ENCODE measurements at places on chromosomes 16 and 17.

- no peak for DNase-seq
Measured at GRCh38 chr17:73384926-73385325, 73.1 kb upstream of the CDC42EP4 start.

DNA sequence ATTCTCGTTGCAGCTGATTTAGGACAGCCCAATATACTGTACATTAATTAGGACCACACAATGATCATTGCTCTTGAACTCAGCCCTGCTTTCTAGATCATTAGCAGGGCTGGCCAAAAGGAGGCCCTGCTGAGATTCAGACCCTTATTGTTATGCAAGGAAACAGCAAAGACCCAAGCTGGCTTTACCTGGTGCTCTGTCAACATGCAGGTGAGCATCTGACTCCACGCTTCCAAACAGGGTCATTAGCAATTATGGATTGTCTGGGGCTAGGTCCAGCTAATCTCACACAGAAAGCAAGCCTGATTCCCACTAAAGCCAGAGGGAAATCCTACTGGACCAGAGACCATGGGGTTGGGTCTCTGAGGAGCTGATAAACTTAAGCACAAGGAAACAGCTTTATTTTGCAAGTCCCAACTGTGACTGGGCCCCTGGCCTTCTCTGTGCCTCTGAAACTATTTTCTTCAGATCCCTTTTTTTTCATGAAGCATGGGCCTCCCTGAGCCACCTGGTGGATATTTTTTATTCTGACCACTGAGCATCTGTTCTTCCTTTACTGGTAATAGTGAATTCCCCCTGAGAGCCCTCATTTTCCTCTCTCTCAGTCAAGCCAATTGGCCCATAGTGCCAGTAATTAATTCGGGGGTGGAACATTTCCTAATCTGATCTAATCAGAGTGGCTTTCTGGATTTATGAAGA is 236.1 kb downstream of the GRIN2A start:
- no peak for DNase-seq

GRCh38 chr16:31458073-31458843 is 1.0 kb upstream of the ARMC5 start:
- DNase-seq, result peak; percentile 32

GRCh38 chr17:65254166-65254565 is 117.0 kb downstream of the RGS9 start:
- DNase-seq, result no peak

GRCh38 chr16:76946879-76947278 is 244.1 kb upstream of the MON1B start:
- DNase-seq, result no peak

DNA sequence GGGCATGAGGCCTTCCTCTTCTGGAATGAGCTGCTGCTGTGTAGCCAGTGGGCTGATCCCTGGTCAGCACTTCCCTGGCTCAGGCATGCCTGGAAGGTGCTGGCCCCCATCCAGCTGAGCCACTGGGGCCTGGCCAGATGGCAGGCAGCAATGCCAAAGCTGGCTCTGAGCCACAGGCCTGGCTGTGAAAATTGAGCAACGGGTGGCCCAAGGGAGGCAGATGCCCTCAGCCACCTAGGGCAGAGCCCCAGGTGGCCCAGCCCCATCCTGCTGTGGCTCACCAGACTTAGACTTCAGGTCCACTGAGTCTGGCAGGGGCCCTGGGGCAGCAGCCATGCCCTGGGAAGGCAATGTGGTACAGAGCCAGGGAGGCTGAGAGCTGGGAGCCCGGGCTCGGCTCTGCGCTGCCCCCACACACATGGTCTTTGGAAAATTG is 8.5 kb upstream of the CRHR1 start:
- DNase-seq, result no peak

DNA sequence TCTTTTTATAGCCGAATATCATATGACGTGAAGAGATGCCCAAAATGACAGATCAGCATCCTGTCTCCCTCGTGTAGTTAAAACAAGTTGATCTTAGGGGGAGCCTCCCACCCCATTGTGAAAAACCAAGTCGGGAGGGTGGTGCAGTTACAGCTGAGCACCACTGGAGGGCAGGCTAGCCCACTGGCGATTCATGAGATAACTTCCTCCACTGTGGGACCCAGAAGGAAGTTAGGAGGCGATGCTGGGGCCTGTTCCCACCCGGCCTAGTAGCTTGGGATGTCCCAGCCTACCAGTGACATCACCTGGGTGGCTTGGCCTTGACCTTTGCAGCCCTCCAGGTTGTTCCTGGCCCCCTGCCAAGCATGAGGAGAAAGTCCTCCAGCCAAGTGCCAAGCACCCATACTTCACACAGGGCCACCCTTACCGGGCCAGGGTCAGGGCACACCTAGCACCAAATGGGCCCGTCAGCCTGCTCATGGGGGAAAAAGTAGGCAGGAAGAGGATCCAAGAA is 8.1 kb upstream of the CPNE2 start:
- peak; percentile 66 for DNase-seq

- no peak for DNase-seq
Measured at GRCh38 chr17:79504181-79504605, 106.7 kb downstream of the RBFOX3 start.

- DNase-seq, result no peak
Measured at GRCh38 chr16:88466175-88466862, 13.2 kb downstream of the ZFPM1 start.

DNA sequence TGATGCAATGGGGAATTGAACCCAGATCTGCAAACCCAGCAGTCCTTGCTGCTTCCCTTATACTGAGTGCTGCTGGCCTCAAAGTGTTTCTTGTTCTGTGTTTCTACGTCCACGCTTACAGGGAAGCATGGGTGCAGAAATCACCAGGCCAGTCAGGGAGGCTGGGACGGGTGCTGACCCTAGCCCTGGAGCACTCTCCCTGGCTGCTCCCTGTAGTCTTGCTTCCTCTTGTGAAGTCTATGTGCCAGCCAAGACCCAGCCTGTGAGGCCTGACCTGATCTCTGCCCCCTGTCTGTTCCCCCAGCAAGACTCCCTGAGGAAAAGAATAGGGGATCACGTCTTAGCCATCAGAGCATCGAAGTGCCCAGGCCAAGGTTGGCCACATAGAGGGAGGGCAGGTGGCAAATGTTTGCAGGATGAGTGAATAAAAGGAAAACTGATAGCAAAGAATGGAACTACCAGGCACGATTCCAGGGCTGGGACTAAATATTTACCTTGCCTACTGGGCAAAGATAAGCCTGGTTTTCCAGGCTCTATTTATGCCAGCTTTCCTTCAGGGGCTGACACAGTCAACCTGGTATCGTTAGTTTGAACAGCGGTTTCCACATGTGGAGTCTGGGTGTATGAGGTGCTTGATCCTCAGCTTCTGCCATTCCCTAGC is 41.2 kb upstream of the RHOT1 start:
- no peak for DNase-seq

- no peak for DNase-seq
Measured at GRCh38 chr17:27532269-27533263, 76.3 kb downstream of the KSR1 start.

DNA sequence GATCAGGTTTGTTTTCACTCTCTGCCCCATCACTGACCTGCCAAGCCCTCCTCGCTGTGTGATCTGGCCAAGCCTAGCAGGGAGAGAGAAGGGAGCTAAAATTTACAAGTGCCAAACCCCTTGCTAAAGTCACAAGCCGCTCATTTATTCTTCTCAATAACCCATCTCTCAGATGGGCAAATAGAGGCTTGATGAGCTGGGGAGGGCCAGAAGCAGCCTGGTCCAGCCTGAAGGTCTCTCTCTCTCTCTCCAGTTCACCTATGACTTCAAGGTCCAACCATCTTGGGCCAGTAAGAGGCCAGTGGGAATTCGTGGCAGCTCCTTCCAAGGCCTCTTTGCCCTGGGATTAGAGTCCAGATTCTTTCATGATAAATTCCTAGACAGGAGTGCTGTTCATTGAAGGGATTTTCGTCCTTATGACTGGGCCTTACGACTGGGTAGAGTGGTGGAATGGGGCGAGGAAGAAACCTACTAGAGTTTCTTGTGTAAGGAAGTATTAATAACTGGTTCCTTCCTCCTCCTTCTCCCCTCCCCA is 3.4 kb downstream of the CA7 start:
- no peak for DNase-seq

GRCh38 chr16:61261315-61261714 is 774.9 kb downstream of the CDH8 start:
- no peak for DNase-seq

DNA sequence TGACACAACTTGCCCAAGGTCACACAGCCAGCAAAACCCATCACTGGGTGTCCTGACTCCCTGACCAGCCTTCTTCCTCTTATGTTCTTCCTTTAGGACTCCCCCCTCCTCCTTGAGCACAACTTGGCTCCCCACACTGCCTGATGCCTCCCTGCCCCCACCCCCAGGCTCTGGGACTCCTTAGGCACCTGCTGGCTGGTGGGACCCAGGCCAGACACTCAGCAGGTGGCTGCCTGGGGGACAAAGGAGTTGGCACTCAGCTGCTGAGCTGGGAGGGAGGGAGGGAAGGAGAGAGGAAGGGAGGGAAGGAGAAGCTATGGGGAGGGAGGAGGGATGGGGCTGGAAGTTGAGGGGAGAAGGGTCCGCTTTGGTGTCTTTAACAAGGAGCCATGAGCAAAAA is 8.0 kb downstream of the SEZ6 start:
- DNase-seq, result no peak

GRCh38 chr17:64103391-64104364 is 26.3 kb downstream of the ERN1 start:
- DNase-seq, result no peak
